Karpas-422 (cell line): ENCODE measurements at places on chromosomes 3 and 15.

DNA sequence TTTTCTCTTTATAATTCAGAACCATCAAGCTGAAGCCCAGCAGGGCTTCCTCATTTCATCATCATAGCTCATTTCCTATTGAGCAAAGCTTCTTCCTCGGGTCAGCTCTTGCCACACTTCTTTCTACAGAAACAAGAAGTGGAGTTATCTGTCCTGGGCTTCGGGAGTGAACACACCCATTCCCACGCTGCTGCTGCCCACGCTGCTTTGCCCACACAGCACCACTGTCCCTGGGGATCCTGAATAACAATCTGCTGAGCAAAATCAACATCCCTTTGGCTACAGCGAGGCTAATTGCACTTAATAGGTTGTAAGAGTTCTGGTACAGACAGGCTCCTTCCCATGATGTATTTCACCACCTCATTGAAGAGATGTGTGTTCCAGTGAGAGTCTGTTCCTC lies 23.7 kb downstream of the CEP19 start:
- DNase-seq = no peak

DNA sequence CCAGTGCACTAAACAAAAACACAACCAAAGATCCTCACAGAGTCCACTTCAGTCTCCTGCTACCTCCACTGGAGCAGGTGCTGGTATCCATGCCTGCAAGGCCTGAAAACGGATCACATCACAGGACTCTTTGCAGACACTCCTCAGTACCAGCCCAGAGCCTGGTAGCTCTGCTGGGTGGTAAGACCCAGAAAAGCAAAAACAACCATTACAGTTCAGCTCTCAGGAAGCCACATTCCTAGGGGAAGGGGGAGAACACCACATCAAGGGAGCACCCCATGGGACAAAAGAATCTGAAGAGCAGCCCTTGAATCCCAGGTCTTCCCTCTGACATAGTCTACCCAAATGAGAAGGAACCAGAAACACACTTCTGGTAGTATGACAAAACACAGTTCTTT lies 52.5 kb upstream of the PFN2 start:
- no peak for DNase-seq

DNA sequence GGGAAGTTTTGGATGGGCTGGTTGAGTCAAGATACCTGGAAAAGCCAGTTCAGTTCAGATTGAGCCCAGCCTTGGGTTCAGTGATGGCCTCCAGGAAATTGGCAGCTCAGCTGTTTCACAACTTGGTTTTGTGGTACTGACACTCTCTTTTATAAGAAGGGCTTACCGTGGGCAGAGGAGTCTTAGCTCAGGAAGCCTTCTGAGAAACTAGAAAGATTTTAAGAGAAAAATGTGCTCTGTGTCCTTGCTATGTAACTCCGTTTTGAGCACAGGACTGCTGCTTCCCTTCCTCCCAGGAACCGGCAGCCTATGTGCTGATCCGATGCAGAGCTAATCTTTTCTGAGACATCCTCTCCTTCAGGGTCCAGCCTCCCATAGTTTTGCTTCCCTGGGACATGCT lies 46.6 kb upstream of the RASGRP1 start:
- no peak for DNase-seq

DNA sequence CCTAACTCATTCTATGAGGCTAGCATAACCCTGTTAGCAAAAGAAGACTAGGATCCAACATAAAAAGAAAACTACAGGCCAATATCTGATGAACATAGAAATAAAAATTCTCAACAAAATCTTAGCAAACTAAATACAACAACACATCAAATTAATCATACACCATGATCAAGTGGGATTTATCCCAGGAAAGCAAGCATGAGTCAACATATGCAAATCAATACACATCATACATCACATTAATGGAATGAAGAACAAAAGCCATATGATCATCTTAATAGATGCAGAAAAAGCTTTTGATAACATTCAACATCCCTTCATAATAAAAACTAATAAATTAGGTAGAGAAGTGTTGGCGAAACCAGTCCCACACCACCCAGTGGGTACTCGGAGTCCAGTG lies 136.1 kb upstream of the MME start:
- DNase-seq = no peak

- no peak for DNase-seq
Measured at GRCh38 chr15:87347806-87348515, 908.6 kb downstream of the NTRK3 start.

- DNase-seq = no peak
Measured at GRCh38 chr3:172126741-172127140, 87.4 kb downstream of the FNDC3B start.

DNA sequence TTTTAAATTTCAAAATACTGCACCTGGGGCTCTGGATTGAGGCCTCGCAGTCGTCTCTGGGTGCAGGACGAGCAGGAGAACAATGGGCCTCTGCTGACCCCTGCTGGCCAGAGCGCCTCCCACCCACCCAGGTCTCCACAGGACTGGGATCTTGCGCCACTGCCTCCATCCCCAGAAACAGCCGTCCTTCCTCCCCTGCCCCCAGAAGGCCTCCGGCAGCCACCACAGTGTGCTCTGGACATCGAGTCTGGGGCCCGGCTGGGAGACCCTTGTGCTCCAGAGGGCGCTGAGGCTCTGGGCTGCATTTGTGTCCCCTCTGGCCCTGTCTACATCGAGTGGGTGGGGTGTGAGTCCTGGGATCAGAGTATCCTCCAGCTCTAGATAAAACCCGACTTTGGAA lies 6.7 kb upstream of the ACSBG1 start:
- DNase-seq = peak; percentile 90

DNA sequence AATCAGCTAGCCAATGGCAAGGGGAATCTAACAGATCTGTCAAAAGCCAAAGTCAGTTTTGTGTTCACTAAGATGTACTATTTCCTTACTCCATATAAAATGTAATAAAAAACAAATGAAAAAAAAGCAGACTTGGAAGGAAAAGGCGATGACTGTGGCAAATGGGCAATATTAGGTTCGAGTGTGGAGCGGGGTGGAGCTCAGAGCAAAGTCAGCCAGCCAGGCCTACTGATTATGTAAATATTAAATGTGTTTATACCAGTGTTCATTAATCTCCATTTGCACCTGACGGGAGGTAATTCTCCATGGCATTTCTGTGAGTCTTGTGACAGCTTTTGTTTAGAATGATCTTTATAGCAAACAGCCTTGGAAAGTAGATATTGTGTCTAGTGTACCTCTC lies 96.2 kb upstream of the KCNMB2 start:
- no peak for DNase-seq

DNA sequence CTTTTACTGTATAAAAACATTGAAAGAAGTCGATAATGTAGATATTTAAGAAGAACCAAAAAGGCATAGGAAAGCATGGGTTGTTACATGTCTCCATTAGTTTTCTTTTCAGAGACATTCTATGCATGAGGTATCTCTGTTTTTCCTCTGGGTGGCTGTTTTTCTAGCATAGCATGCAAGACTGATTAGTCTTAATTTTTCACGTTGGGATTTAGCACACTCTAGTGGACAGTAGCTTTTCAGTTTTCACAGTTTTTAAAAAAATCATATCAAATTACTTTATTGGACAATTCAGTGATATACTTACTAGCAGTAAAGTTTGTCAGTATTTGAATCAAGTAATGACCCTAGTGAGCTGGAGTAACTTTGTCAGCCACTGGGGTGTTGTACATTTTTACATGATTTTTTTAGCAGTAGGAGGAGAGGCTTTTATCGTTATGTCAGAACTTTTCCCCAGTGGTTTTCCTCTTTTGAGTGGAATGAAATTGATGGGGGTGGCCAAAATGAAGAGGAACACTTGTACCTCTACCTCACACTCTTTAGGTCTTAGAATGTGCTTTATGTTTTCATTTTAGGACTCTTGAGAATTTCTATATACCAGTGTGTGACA lies 57.2 kb downstream of the SEC22A start:
- DNase-seq = peak; percentile 86

DNA sequence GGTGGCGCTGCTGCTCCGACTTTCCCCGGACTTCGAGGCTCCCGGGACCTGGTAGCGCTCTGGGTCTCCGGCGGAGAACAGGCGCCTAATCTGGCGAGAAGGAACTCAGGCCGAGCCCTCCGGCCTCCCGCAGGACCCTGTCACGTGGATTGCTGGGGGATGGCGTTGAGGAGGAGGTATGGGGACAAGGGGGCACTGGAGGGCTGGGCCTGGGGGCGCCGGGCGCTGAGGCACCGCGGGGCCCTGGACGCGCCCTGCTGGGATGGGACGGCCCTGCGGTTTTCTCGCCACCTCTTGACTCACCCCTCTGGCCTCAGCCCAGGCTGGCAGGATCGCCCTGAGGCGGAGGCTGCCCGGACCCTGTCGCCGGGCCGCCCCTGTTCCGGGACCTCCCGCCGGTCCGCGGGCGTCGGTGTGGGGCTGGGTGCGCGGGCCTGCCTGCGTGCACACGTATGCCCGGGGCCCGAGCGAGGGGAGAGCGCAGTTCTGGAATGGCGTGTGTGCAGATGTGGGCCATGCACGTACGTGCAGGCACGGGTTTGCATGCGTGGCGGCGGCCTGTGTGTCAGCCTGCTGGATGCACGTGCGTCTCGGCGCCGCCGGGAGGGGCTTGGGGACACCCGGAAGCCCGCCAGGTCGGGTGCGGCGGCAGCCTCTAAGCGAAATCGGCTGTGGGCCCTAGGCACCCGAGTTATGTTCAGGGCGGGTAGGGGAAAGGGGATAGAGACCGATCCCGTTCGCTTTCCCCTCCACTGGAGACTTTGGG lies 752 bp downstream of the C15orf39 start:
- DNase-seq = peak; percentile 94

DNA sequence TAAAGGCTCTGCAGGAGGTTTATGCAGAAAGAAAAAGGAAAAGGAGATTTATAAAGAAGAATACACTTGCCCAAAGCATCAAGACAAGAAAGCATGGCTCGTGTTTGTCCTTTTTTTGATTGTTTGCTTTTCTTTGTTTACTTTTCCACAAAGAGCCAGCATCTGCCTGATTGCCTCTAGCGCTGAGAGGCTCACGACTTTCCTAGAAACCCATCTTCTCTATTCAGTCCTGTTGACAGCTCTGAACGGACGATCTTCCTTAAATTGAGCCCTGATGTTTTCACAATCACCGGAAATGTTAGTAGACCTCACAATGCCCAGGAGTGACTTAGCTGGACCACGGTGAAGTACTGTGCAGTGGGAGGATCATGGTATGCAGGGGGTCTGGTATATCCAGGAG lies 12.4 kb downstream of the GP5 start:
- DNase-seq = no peak

DNA sequence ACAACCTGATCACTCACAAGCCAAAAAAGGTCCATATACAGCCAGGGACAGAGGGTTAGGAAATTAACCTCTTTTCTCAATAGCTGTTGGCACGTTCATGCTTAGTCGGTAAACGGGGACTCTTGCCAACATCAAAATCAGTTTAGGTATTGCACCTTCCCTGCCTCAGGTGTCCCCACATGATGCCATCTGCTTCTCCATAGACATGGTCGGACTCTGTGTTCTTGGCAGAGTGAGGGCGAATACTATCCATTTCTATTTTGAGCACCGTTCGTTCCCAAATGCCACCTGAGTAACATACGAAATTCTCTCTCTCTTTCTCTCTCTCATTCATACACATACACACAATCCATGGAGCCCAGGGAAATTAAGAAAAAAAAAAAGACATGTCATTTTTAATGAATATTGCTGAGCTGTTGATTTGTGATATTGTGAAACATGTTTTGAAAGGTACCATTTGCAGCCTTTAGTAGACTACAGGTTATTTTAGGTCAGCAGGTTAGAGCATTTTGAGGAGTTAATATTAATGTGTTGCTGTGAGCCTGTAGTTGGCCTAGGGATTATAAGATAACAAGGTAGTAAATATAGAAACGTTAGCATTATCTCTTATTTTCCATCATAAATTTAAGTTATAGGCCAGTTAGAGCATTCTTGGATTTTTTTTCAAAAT lies 78.5 kb downstream of the GHSR start:
- no peak for DNase-seq

- DNase-seq = no peak
Measured at GRCh38 chr3:139620438-139620837, 57.3 kb downstream of the NMNAT3 start.
